ENCODE measurements at places on chromosomes 6 and 20.

- DNase-seq, result no peak
Observed at GRCh38 chr20:14616003-14616402, 278.6 kb upstream of the FLRT3 start.

GRCh38 chr6:25219216-25219916 lies 59.8 kb upstream of the CARMIL1 start:
- DNase-seq, result no peak

- DNase-seq, result no peak
Observed at GRCh38 chr6:167469101-167469500, 144.2 kb downstream of the TTLL2 start.

DNA sequence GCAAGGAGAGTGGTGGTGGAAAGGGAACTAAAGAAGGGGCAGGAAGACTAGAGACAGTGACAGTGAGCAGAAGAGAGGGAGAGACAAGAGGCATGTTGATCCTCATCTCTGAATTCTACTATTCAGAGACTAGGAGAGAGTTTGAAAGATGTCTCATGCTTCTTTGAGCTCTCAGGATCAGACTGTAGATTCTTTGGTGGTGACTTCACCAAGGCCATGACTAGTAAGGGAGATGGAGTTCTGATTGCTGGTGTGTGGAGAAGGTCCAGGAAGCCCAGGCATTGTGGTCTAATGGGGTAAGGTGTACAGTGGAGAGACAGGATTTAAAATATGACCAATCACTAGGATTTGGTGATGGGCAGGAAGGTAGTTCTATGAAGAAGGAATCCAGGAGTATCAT lies 713 bp downstream of the WFDC9 start:
- no peak for DNase-seq

GRCh38 chr6:150079604-150080003 lies 10.7 kb upstream of the ULBP3 start:
- no peak for DNase-seq

- no peak for DNase-seq
Observed at GRCh38 chr20:24764027-24764793, 184.9 kb upstream of the CST7 start.

DNA sequence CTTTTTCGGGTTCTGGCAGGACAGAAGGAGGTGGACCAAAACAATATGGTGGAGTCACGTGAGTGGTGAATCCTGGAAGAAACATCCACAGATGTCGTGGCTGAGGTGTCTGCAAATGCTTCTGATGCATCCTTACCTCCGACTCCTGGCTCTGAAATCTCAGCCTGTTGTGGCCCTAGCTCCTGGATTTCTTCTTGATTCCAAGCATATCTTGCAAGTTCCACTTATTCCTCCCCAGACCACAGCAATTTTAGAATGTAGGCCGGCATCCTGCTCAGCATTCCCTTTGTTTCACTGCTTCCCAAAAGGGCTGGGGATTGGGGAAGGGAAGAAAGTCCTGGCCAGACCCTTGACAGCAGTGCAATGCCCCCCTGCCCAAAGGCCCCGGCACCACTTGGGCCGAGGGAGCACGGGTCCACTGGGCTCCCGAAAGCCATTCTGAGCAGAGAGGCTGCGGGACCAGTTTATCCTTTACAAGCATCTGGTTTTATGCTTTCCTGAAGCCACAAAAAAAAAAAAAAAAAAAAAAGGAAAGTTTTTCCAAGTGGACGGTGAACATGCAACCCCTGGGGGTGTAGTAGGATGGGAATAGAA lies 200.9 kb upstream of the RNF24 start:
- DNase-seq, result no peak

- DNase-seq, result no peak
Observed at GRCh38 chr6:41713650-41714291, 21.6 kb downstream of the TFEB start.

DNA sequence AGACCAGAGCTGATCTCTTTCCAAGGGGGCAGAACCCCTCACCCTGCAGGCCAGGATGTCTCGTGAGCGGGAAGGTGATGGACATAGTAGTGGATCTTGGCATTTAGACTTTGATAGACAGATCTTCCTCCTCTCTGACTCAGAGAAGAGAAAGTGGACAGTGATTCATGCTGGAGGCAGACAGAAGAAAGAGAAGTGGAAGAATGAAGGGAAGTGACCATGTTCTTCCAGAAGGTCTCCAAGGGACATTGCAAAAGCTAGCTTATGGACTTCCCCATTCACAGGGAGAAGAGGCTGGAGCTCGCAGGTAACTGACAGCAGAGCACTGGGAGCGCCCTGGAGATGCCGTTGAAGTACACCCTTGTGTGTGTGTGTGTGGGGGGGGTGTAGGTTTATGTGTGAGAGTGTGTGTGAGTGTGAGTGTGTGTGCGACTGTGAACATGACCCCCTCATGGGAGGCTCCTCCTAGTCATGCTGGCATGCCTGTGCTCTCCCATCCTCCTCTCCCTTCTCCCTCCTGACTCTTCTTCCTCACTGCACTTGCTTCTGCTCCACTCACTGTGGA lies 8.0 kb upstream of the RAET1L start:
- no peak for DNase-seq

DNA sequence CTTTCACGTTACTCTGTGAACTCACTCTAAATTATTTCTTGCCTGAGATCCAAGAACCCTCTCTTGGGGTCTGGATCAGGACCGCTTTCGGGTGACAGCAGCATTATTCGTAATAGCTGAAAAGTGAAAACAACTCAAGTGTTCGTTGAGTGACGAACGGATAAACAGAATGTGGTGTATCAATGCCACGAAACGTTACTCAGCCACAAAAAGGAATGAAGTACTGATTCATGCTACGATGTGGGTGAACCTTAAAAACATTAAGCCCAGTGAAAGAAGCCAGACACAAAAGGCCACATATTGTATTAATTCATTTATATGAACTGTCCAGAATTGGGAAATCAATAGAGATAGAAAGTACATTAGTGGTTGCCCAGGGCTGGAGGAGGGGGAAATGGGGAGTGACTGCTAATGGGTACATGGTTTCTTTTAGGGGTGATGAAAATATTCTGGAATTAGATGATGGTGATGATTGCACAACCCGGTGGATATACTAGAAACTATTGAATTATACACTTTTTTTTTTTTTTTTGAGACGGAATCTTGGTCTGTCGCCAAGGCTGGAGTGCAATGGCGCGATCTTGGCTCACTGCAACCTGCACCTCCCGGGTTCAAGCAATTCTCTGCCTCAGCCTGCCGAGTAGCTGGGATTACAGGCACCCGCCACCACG lies 8.4 kb downstream of the PTGIS start:
- DNase-seq, result no peak

GRCh38 chr6:44409207-44409794 lies 21.8 kb downstream of the CDC5L start:
- DNase-seq, result no peak

- DNase-seq, result no peak
Observed at GRCh38 chr6:125871365-125871764, 80.6 kb downstream of the NCOA7 start.

GRCh38 chr20:1456300-1456699 lies 10.3 kb downstream of the NSFL1C start:
- DNase-seq, result peak; percentile 52

GRCh38 chr6:36633915-36634314 lies 39.8 kb downstream of the SRSF3 start:
- peak; percentile 89 for DNase-seq

- DNase-seq, result no peak
Observed at GRCh38 chr20:16040742-16041141, 532.5 kb downstream of the KIF16B start.

Data from brain microvascular endothelial cell (primary cell).